ENCODE measurements at places on chromosomes 7 and 10. TPM values are rescaled to one million over a fixed set of nuclear protein-coding genes. Genes with fewer than 3 reads are reported as not detected.

The C10orf53 gene
- total RNA-seq, result not detected

The CXCL12 gene
- 115 TPM for total RNA-seq

The SPDYE2 gene
- total RNA-seq, result not detected

The SAMD9L gene
- 4.3 TPM for total RNA-seq

The NODAL gene
- not detected for total RNA-seq

The IFIT1 gene
- total RNA-seq, result 12.6 TPM

The TRUB1 gene
- 18.8 TPM for total RNA-seq

The HTR7 gene
- total RNA-seq, result 0.26 TPM

All from right cardiac atrium (tissue), 5 donors.